WTC11 (cell line): ENCODE measurements at places on chromosomes 3 and 15.
A peak's percentile ranks its signal among the peaks of the same experiment; 100 is the strongest.

- DNase-seq = no peak
Observed at GRCh38 chr3:126434931-126435411, 40.3 kb downstream of the CFAP100 start.

DNA sequence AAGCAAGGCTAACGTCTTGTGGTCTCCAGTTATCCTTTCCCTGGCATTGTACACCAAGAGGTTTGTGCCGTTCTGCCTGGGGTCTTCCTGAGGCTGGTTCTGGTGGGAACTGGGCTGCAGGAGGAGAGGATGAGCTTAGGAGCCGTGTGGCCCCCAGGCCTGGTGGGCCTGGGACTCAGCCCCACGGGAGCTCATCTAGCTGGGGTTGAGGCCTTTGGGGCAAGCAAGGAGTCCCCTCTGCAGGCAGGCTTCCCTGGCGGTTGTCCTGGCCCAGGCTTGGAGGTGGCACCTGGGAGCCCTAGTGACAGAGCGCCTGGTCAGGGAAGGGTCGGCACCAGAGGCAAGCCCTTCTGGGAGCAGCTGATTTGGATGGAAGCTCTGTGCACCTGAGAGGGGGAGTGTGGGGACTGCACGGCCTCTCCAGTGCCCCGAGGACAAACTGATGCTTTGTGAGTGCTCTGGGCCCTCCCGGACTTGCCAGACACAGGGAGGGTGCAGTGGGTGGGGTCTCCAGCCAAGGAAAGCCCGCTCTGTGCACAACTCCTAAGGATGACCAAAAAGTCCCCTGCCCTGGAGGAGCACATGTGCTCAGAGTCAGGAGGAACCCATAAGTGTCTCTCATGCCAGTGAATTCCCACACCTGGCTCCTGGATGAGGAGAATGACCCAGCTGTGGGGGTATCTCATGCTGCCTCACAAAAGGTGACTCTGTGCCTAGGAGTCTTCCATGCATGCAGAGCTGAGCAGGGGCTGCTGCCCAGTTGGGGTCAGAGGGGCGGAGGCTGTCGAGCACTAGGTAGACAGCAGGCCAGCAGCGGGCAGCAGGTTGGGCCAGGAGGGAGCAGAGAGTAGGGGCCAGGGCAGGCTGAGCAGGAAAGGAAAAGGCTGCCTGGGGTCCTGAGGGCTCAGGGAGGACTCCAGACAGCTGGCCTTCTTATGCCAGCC is 2.7 kb downstream of the PAK6 start:
- no peak for DNase-seq

- no peak for DNase-seq
Observed at GRCh38 chr15:64844576-64845145, 2.9 kb downstream of the PLEKHO2 start.

DNA sequence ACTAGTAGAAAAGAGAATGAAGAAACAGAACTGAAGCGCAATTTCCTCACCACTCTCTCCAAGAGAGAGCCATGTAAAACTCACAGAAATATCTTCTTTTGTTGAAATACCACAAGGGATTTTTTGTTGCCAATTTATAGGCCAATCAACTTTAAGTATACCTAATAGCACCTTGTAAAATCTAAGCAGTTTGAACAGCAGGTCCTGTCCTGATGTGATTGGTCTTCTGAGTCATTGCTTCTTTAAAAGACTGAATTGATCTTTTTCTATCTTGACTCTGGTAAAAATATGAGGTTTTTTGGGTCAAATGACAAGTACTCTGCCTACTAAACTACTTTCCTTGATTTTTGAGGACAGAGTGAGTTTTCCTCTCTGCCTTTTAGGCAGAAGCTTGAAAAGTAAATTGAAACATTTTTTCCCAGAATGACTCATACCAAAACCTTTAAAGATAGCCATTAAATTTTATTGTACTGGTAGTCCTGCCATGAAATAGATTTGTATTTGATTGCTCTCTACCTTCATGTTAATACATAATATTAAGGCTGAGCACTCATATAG is 343.9 kb upstream of the CBLB start:
- DNase-seq = no peak

GRCh38 chr3:18012436-18012835 is 270.0 kb upstream of the TBC1D5 start:
- no peak for DNase-seq

GRCh38 chr3:124441766-124442165 is 288.5 kb upstream of the UMPS start:
- peak; percentile 19 for DNase-seq

- peak; percentile 52 for DNase-seq
Observed at GRCh38 chr15:55587321-55588069, 650 bp downstream of the PYGO1 start.

- no peak for DNase-seq
Observed at GRCh38 chr3:17116007-17116600, 231.3 kb downstream of the PLCL2 start.

DNA sequence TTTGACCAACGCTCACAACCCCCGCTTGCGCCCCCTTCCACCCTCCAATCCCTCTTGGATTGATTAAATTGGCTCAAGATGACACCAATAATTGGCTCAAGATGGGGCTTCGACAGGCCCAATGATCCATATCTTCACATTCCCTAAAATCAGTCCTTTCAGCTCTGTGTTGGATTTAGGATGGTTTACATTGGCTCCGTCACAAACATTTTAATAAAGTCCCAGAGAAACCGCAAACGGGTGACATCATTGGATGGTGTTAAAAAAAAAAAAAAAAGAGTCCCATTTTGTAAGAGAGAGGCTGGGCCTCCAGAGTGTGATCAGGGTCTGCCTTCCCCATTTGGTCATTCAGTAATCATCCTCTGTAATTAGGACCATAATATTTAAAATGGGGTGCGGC is 113.4 kb upstream of the MRPS22 start:
- DNase-seq = no peak

DNA sequence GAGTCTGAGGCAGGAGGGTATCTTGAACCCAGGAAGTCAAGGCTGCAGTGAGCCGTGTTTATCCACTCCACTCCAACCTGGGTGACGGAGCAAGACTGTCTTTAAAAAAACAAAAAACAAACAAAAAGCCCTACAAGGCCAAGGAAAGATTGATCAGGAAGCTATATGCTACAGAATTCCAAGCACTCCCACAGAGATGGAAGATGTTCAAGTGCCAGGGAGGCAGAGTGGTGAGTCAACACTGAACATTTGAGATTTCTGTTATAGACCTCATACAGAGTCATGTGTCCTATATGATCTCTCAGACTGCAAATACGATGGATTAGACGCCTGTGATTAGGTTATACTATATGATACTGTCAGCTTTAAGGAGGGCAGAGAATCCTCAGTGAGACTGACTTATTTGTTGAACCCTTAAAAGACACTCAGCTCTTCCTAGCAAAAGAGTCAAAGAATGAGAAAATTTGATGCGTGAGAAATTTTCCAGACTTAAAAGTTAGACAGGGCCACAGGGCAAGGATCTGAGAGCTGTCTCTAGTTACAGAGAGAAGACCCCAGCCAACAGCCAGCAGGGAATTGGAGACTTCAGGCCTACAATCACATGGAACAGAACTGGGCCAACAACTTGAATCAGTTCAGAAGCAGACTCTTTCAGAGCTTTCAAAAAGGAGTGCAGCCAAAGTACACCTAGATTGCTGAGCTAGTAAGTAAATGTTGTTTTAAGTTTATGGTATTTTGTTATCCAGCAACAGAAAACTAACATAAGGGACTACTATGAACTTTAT is 107.6 kb downstream of the PIK3CB start:
- DNase-seq = no peak

- peak; percentile 50 for DNase-seq
Observed at GRCh38 chr15:76346669-76347481, 10.3 kb downstream of the ISL2 start.

DNA sequence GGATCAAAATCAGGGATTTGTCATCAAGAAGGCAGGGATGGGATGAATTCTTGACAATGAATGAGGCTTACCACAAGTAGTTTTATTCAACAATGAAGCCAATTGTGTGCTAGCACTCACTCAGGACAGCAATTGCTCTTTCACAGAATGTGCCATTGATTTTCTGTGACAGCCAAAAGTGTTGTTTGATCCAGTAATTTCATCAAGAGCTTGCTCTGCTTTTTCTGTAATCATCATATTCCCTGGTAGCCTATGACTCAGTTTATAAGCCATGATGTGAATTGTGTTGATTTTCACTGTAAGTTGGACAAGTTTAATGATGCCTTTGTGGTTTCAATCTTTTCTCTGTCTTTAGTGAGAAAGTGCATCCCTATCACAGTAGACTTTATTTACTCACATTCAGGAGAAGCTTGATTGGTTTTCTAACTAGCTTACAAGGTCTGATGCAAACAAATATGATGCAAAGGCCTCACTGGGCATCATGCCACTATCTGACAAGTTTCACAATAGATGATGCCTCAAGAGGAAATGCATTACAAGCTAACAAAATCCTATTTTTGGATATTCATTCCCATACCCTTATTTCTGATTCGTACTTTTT is 13.6 kb upstream of the CSRNP1 start:
- no peak for DNase-seq

- DNase-seq = no peak
Observed at GRCh38 chr3:148379763-148380382, 317.8 kb upstream of the AGTR1 start.

DNA sequence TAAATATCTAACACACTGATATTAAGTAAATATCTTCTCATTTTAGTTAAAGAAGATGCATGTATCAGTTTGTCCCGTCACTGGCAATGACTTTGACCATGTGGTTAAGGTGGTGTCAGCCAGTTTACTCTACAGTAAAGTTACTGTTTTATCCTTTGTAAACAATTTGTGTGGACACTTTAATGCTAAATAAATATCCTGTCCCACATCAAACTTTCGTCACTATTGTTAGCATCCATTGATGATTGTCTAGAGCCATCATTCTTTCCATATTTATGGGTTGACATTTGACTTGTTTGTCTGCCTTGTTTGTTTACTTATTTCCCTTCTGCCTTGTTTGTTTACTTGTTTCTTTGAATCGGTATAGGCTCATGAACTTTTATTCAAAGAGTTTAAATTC is 11.0 kb upstream of the GPD1L start:
- no peak for DNase-seq

GRCh38 chr3:79052054-79052681 is 715.6 kb downstream of the ROBO1 start:
- DNase-seq = peak; percentile 45

DNA sequence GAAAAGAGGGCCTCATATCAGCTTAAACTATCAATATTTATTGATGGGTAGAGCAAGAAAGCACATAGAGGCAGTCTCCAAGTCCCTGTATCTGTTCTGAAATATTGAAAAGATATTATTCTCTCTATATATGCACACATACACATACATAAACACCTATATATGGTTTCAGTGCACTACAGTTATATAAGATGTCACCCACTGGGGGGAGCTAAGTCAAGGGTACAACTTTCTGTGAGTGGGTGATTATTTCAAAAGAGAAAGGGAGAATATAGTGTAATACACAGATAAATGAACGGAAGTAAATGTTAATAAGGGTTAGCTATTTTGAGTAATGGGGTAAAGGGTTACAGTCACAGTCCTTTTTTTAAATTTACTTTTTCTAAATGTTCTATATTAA is 8.8 kb downstream of the SNTN start:
- no peak for DNase-seq

- DNase-seq = no peak
Observed at GRCh38 chr3:106048946-106049481, 180.2 kb upstream of the CBLB start.
